HepG2 (cell line): ENCODE measurements at places on chromosomes 2 and 18.

DNA sequence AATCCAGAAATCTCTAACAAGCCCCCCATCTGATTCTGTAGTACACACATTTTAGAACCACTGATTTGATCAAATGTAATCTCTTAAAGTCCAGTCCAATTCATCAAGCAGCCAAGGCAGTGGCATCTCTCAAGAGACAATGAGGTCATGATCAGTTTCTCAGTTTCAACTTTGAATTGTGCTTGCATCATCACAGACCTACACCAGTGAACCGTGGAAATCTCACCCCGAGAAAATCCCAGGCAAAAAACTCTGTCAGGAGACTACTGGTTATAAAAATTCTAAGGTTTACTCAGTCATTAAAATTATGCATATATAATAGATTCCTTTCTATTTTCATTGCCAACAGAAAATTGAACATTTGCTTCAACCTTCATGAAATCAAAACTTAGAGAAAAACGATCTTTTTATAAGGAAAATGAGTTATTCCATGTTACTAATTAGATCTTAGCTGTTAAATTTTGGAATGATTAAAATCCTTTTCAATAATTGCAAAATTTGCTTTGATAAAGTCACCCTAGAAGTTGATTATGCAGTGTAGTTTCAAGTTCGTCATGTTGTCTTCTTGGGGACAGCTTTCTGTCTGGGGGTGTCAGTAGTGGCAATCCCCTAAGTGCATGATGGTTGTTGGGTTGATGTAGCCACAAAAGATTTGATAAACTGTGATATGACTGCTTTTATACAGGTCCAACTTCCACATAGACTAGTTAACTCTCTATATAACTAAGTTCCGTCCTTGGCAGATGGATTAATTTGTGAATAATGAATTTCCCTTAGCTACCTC, 235.0 kb downstream of the CAMKMT start:
- DNase-seq = no peak

DNA sequence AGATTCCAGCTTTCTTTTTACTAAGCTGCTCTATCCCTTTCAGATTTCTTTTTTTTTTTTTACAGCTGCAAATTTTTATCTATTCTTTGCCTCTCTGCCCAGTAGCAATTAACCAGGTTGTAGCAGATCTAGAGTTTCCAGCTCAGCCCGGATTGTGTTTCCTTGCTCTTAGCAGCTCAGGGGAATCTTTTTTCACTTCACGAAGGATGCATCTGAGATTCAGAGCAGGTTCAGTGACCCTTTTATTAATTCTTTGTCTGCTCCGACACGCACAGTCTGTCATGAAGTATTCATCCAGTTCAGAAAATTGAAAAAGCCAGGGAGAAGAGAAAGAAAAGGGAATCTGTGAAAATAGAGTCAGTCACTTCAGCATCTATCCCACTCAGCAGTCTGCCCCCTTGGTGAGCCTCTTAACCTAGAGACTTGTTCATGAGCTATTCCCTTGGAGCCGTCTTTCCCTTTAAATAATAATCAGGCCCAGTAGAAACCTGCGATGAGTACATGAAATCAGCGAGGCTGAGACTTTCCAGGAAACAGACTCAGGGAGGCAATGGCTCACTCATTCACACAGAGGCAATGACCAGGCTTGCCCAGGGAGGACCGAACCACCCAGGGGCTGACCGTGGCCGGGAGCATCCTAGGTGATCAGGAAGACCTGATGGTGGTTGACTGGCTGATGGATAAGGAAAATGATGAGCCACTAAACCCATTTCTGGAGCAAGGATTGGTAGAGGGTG, 103.4 kb upstream of the ITGA6 start:
- DNase-seq = no peak

GRCh38 chr2:50398766-50399056, 633.2 kb downstream of the NRXN1 start:
- DNase-seq = no peak

- no peak for DNase-seq
Measured at GRCh38 chr2:222296911-222297599, 1.7 kb downstream of the PAX3 start.

GRCh38 chr2:14330884-14331283, 301.6 kb upstream of the LRATD1 start:
- DNase-seq = no peak

GRCh38 chr18:13703899-13704298, 22.5 kb downstream of the FAM210A start:
- peak; percentile 13 for DNase-seq

DNA sequence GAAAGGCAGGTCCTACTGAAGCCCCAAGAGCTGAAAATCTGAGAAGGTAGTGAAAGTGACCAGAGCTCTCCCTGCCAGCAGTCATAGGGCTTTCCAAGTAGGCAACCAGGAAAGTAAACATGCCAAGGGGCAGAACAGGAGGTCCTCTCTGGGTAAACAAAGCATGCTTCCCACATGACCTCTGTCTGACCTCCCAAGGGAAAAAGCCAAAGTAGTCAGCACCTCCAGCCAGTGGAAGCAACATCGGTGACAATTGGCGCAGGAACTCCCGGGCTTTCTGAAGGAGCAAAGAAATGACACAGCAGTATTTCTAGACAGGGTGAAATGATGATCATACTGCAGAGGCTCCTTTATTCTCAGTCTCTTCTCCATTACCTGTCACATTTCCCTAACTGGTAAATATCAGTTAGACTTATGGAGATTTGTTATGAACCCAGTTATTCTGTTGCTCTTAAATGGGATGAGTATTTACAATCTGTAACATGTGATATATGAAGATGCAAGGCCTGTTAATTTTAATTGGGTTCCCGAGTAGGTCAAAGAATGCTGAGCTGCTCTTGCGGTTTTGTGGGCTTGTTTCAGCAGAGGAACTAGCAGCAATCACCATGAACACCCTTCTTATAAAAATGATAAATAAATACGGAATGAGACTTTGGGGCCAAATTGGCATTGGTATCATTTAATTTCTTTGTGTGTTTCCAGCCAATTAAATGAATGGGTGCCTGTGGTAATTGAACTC, 321.0 kb downstream of the RND3 start:
- DNase-seq = peak; percentile 12

- no peak for DNase-seq
Measured at GRCh38 chr2:1400943-1401735, 12.1 kb upstream of the TPO start.

DNA sequence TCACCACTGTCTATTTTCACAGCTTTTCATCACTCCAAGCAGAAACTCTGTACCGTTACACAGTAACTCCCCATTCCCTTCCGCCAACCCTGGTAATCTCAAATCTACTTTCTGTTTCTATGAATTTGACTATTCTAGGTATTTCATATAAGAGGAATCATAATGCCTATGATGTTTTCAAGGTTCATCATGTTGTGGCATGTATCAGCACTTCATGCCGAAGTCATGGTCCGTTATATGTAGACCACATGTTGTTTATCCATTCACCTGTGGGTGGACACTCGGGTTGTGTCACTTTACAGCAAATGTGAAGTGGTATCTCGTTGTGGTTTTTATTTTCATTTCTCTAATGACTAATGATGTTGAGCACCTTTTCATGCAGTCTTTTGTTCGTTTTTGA, 21.6 kb downstream of the CPSF3 start:
- DNase-seq = no peak

GRCh38 chr2:68203587-68203986, 45.9 kb downstream of the PNO1 start:
- no peak for DNase-seq
